ENCODE measurements at places on chromosomes 13 and 19.

DNA sequence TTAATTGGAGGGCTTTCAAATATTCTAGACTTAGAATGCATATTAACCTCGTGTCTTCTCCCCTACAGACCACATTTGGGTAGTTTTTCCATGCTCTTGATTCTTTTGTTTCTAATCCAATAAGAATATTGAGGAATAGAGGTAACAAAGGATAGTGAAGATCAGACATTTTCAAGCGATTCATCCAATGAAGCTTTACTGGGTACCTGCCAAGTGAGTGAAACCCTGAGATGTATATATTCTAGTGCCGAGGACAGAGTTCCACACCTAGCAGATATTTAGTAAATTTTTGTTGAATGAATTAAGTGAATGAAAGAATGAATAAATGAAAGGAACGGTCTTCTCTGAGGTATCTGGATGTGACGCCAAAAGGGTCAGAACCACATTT lies 442 bp upstream of the RFC3 start:
- no peak for DNase-seq

- DNase-seq, result no peak
These were observed 406.2 kb downstream of the EFNB2 start for GRCh38 chr13:106129273-106129672.

DNA sequence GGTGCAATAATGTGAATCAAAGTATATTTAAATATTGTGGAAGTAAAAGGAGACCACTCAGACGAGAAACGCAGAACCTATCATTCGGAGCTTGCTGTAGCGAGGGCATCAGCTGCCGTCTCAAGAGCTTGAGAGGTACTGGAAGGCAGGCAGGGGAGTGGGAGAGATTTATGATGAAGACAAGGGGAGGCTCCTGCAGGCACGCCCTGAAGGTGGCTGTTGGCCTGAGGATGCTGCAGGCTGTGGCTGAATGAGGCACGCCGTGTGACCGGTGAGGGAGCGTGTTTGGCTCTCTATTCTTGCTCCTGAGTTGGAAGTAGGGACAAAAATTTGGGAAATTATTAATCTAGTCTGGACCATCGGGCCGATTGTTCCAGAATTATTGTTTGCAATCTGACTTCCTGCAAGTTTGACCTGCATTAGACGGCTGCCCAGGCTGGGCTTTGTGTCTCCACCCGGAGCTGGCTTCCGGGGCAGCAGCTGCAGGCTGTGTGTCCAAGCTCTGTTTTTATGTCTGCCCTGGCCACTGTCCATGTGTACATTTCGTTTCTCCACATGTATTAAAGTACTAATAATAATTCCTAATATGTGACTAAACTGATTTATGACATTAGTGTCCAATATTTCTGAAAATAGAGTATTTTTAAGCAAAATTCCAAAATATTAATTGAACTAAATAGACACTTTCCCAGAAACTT lies 91.1 kb upstream of the ANKRD10 start:
- no peak for DNase-seq

DNA sequence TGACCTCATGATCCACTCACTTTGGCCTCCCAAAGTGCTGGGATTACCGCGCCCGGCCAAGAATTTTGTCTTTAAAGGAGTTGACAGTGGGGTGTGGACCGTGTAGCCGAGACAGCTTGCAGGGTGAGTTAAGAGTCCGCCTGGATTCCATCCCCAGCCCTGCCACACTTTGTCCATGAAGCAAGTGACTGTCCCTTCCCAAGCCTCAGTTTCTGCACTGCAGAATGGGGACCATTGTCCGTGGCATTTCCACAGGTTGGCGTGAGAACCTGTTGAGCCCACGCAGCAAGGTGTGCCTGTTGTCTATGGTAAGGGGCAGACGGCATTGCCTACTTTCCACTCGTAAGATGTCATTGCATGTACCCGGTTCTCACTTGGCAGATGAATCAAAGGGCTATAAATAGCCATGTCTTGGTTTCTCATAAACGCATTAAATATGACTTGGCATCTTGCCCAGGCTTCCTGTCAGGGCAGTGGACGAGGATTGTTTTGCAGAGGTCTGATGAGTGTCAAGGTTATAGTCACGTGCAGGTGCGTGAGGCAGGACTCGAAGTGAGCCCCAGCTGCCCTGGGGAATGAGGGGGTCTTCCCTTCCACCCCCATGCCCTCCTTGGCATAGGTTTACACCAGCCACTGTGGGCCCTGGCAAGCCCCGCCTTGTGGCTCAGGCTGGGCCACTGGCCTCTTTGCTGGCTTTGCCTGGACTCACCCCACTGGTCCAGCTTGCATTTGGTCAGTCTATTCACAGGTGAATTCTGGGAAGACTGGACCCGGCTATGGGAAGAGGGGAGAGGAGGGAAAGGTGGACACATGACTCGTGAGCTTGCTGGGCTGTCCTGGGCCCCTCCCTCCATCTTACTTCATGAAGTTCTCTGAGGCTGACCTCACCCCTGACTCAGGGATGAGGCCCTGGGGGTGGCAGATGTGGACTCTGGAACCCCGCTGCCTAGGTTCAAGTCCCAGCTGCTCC lies 14.6 kb downstream of the FAM187B start:
- peak; percentile 79 for DNase-seq

DNA sequence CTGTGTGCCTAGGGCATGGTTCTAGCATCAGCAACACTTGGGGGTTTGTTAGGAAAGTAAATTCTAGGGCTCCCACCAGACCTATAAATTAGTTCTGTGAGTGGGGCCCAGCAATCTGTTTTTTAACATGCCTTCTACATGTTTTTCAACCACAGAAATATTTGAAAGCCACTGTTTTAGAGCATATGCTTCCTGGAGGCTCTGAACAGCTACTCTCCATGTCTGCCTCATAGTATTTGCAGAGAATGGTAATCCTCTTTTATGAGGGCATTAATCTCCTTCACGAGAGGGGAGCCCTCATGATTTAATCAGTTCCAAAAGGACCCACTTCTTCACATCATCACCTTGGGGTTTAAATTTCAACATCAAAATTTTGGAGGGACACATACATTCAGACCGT lies 6.0 kb downstream of the SPATA13 start:
- no peak for DNase-seq

DNA sequence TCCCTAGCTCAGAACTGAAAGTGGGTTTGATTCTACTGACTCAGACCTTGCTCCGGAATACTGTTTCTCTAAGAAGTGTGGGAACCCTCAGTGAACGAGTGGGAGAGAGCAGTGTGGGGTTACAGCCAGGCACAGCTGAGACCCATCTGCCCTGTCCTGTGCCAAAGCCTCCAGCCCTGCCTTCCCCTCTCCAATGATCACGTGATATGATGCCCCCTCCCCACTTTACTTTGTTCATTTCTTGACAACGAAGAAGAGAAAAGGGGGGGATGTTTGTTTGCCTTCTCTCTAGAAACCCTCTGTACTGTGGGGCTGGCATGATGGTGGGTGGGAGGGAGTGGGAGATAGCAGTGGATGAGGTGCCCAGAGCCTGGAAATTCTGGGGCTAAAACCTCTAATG lies 96.0 kb downstream of the RNASEH2B start:
- DNase-seq, result no peak

DNA sequence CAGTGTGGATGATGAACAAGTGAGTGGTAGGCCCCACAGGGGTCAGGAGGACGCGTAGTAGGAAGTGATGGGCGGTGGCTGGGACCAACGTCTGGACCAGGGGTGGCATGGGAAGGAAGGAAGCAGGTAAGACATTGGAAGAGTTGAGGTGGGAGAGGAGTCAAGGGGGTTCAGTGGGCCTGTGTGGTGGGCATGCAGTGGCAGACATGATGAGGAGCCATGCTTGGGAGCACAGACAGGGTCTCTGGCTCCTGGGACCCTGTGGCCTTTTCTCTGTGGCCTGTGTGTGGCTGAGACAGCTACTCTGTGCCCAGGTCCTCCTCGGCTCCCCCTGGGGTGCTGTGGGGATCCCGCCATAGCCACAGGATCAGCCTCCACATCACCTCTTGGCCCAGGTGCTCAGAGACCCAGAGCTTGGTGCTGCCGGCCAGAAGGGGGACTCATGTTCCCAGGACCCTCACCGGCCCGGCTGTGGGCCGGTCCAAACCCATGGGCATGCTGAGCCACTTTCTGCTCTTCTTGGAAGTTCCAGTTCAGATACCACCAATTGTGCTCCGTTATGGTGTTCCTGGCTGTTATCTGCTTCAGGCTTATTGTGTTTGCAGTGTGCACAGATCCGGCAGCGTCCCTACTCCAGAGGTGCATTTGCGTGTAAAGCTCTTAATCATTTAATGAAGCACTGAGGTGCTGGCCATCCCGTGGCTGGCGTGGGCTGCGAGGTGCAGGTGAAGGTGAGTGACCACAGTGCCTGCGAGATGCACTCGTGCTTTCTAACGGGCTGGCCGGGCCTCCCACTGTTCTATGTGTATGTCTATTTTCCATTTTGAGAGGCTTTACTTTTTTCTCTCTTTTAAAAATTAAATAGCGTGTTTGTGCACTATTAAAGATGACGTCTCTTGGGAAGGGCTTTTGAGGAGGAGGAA lies 147.9 kb downstream of the TEX29 start:
- DNase-seq, result no peak

- DNase-seq, result peak; percentile 96
These were observed 774 bp upstream of the PPP2R1A start for GRCh38 chr19:52188822-52189734.

GRCh38 chr13:83879431-83880171 lies 2.7 kb downstream of the SLITRK1 start:
- no peak for DNase-seq

Measured in stimulated activated CD8-positive, alpha-beta memory T cell treated with anti-CD3 and anti-CD28 coated beads, Interleukin-4, amount 100 ng/mL, for 48 hours (primary cell).